SJSA1 (cell line): ENCODE measurements at places on chromosomes 11 and 22.

DNA sequence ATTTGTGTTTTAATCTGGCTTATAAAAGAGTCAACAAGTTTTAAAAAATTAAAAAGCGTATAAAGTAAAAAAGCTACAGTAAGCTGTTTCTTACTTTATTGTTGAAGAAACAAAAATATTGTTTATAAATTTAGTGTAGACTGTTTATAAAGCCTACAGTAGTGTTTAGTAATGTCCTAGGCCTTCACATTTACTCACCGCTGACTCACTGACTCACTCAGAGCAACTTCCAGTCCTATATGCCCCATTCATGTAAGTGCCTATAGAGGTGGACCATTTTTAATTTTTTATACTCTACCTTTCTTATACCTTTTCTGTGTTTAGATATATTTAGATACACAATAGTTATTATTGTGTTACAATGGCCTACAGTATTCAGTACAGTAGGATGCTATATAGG lies 12.2 kb downstream of the MPPED2 start:
- H3K27ac ChIP-seq: no peak overlapping the region
- H3K4me3 ChIP-seq: no peak overlapping the region
- no peak for DNase-seq
- H3K4me1 ChIP-seq: peaks cover 20% of the 10 kb centered on the region

- H3K27me3 ChIP-seq: no peaks in the 10 kb centered on the region
- no peak overlapping the region for H3K4me3 ChIP-seq
- no peak for DNase-seq
- no peaks in the 10 kb centered on the region for H3K36me3 ChIP-seq
Observed at GRCh38 chr11:41622707-41623359, 163.4 kb upstream of the LRRC4C start.

DNA sequence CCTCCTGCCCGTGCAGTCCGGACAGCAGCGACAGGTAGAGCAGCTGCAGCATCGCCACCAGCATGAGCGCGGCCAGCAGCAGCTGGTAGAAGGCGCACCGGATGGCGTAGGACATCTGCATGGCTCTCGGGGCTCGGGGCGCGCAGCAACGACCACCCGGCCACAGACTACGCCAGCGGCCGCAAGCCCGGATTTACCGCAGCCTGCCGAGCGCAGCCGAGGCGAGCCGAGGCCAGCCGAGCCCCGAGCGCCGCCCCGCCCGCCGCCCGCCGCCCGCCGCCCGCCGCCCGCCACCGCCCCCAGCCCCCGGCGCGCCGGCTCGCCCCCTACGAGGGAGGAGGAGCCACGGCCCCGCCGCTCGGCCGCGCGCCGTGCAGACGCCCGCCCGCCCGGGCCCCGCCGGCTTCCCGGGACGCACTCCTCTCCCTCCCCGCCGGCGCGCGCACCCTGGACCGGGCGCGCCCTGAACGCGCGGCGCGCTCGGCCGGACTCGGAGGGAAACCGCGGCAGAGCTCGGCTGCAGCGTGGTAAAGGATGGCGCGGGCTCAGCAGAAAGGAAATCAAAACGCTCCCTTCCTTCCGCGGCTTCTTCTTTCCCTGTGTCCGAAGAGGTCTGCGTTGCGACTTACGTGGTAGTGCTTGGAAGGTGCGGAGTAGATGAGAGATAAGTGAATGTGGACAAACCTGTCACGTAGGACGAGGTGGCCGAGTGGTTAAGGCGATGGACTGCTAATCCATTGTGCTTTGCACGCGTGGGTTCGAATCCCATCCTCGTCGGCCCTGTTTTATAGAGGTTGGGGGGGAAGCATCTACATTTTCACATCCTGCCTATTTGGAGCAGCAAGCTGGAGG lies at the start of gene B4GAT1:
TSS of gene B4GAT1 (minus strand) at position 205 of the 852 bp plus-strand sequence. CDS start at position 121, 84 bp downstream.
- peaks cover 38% of the 10 kb centered on the region for H3K4me1 ChIP-seq
- no peak within 1 kb of the TSS; the same call in 1 of the 2 replicates for H3K27ac ChIP-seq
- DNase-seq: peak; percentile 98
- H3K4me3 ChIP-seq: peak within 1 kb of the TSS; percentile 76
- H3K36me3 ChIP-seq: peaks cover 15% of the 10 kb centered on the region
- H3K27me3 ChIP-seq: no peaks in the 10 kb centered on the region

GRCh38 chr22:29343313-29343805 lies 27.9 kb upstream of the RASL10A start:
- H3K27me3 ChIP-seq: no peaks in the 10 kb centered on the region
- peaks cover 87% of the 10 kb centered on the region for H3K36me3 ChIP-seq
- H3K27ac ChIP-seq: no peak overlapping the region
- DNase-seq: no peak
- H3K4me1 ChIP-seq: peaks cover 19% of the 10 kb centered on the region

DNA sequence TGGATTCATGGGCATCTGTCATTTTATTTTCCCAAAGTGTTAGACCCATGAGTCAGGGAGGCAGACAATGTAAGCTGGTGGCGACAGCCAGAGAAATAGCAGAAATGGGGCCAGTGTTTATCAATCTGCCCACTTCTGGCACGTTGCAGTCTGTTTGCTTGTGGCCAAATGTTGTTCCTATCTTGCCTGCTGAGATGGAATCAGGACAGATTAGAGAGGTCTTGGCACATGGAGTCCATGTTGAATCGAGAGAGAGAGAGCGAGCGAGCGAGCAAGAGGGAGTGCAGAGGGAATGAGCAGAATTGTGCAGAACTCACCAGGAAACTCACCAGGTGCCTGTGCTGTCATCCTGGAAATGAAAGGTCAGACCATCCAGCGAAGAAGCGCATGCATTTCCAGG lies 21.9 kb upstream of the PARVG start:
- peak; percentile 38 for DNase-seq
- H3K36me3 ChIP-seq: no peaks in the 10 kb centered on the region
- H3K4me1 ChIP-seq: peaks cover 38% of the 10 kb centered on the region
- H3K4me3 ChIP-seq: no peak overlapping the region
- H3K27me3 ChIP-seq: no peaks in the 10 kb centered on the region
- no peak overlapping the region for H3K27ac ChIP-seq

- DNase-seq: peak; percentile 45
- H3K4me3 ChIP-seq: no peak overlapping the region
- no peaks in the 10 kb centered on the region for H3K36me3 ChIP-seq
- no peaks in the 10 kb centered on the region for H3K27me3 ChIP-seq
Observed at GRCh38 chr11:74739546-74740270, 8.5 kb upstream of the CHRDL2 start.

DNA sequence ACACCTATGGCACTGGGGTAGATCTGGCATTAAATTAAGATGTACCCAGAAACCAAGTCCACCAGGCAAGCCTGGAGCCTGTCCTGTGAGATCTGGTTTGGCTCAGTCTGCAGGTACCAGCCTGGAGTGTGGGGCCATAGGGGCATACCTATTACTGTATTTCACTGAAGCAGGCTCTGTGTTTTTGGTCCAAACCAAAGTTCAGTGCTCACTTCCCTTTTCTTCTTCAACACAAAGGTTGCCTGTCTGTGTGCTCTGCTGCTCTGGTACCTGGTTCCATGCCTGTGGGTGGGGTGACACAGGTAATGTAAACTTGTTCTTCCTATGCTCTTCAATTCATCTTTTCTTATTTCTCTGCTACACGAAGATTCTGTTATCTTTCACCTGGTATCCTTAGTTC lies 19.8 kb upstream of the GLYATL2 start:
- H3K27ac ChIP-seq: no peak overlapping the region
- no peaks in the 10 kb centered on the region for H3K27me3 ChIP-seq

DNA sequence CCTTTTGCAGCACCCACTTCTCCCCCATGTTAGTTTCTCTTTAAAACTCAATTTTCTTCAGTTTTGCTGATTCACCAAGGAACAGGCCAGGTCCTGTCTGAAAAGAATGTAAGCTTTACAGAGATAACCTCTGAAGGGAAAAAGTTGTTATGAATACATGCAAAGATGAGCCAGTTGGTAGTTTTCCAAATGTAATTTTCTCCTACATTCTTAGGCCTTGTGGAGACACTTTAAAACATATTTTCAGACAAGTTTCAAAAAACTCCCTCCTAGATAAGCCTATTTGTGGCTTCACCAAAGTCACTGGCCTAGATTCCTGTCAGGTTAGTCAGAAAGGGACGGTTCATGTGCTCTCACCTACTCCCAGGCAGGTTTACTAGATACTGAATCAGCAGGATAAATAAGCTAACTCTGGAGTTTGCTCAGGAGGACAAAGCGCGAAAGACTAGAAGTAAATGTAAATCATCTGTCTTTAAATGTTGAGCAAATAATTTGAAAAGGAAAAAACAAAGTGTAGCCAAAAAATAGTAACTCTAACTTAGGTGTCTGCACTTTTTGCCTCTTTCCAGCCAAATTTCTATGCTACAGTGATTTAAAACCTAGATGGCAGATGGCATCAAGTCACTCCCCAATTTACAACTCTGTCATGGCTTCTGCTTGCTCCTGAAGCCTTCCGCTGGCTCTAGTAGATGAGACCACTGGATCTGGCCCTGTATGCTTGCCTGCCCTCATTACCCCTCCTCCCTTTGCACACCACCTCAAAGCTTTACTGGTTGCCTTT lies 4.9 kb upstream of the ATP6V1E1 start:
- H3K4me1 ChIP-seq: peaks cover 34% of the 10 kb centered on the region
- H3K36me3 ChIP-seq: peaks cover 1% of the 10 kb centered on the region; the same call in 1 of the 2 replicates
- no peaks in the 10 kb centered on the region for H3K27me3 ChIP-seq
- H3K27ac ChIP-seq: peak overlapping the region; percentile 59
- no peak overlapping the region for H3K4me3 ChIP-seq

DNA sequence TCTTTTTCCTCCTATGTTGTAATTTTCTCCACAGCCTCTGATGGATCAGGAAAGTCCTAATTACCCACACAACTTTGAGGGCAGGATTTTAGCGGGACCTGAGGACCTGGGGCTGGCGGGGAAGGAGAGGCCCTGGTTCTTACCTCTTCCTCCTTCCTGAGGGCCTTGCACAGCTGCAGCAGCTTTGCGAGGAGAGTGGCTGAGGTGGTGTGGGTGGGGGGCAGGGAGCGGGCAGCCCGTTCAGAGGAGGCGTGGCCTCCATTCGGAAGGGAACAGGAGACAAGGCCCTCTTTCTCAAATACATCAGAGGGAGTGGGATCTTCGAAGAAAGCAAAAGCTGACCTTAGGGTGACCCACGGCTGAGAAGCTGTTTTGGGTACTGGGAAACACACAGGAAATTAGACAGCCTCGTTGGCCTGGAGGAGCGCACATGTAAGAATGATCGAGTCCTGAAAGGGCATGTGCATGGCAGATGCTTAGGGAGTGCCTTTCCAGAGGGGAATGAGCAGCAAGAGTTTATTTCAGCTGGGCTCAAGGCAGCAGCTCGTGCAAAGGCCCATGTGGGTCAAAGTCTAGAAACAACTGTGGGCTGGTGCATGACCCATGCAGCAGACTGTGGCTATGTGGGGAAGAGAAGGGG lies 76.6 kb upstream of the NARS2 start:
- DNase-seq: no peak
- H3K27me3 ChIP-seq: no peaks in the 10 kb centered on the region
- no peak overlapping the region for H3K4me3 ChIP-seq
- no peaks in the 10 kb centered on the region for H3K4me1 ChIP-seq
- H3K36me3 ChIP-seq: no peaks in the 10 kb centered on the region

DNA sequence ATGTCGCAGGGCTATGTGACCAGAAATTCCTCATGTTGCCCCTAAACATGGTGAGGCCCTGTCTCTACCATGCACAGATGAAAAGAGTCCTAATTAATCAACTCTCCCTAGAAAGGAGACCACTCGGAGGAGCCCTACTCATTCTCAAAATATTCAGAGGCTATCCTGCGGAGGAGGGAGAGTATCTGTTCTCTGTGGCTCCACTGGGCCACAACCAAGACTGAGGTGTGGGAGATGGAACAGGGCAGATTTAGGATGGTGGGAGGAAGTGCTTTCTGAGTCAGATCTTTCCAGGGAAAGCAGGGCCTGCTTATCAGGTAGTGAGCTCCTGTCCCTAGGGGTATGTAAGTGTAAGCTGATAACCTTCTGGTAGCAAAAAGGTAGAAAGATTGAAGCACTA lies 37.0 kb upstream of the PRDM11 start:
- no peaks in the 10 kb centered on the region for H3K4me1 ChIP-seq
- no peak overlapping the region for H3K27ac ChIP-seq
- peaks cover 12% of the 10 kb centered on the region for H3K27me3 ChIP-seq
- H3K4me3 ChIP-seq: no peak overlapping the region

DNA sequence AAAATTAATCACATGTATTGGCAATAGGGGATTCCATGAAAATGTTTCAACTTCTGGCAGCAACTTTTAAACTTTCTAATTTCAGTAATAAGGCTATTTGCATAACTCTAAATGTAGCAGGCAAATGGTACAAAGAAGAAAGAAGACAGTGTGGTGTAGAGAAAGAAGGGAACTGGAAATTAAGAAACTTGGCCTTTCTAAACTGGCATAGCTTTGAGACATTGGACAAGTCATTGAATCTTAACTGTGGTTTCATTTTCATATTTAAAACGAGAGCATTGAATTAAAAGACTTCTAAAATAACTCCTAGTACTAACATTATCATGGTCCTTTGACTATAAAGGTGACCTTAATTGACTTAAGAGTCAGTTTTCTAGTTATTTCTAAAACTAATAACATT lies 125.0 kb downstream of the UVRAG start:
- no peak overlapping the region for H3K27ac ChIP-seq
- no peaks in the 10 kb centered on the region for H3K27me3 ChIP-seq
- no peak for DNase-seq
- no peaks in the 10 kb centered on the region for H3K4me1 ChIP-seq
- H3K4me3 ChIP-seq: no peak overlapping the region
- H3K36me3 ChIP-seq: no peaks in the 10 kb centered on the region

- H3K36me3 ChIP-seq: peaks cover 48% of the 10 kb centered on the region
- H3K4me1 ChIP-seq: peaks cover 42% of the 10 kb centered on the region
- no peak for DNase-seq
- H3K4me3 ChIP-seq: no peak overlapping the region
- H3K27me3 ChIP-seq: no peaks in the 10 kb centered on the region
- no peak overlapping the region for H3K27ac ChIP-seq
Observed at GRCh38 chr22:19890502-19891316, 36.0 kb upstream of the GNB1L start.

GRCh38 chr11:27464289-27464696 lies 8.3 kb downstream of the LGR4 start:
- 0 out of 2 replicates have a peak, but pooled peaks cover 4% of the 10 kb centered on the region for H3K36me3 ChIP-seq
- H3K27ac ChIP-seq: peak overlapping the region; percentile 3; the same call in 1 of the 2 replicates
- no peak overlapping the region for H3K4me3 ChIP-seq
- peaks cover 25% of the 10 kb centered on the region for H3K4me1 ChIP-seq
- DNase-seq: no peak

GRCh38 chr11:23497040-23497439 lies 636.8 kb upstream of the CCDC179 start:
- H3K27me3 ChIP-seq: no peaks in the 10 kb centered on the region
- H3K36me3 ChIP-seq: no peaks in the 10 kb centered on the region
- H3K27ac ChIP-seq: no peak overlapping the region
- no peaks in the 10 kb centered on the region for H3K4me1 ChIP-seq
